ENCODE measurements at places on chromosomes 6 and 20.

DNA sequence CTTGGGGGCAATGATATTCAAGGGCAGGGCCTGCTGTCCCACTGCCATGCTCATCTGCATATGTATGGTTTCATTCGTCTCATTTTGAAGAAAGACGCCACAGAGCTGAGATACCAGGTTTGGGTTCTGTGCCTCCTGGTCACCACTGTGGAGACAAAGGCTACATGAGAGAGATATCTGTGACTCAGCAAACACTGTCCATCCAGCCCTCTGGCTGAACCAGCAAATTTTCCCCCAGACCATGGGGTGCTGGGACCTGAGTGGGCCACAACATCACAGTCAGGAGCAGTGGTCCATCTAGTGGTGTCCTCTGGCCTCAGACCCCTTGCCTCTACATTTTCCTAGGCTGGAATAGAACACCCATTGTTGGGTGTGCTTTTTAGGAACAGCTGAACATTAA, at the start of gene MAS1L:
TSS of gene MAS1L (minus strand) at position 297 of the 400 bp plus-strand sequence. CDS start at position 243, 54 bp downstream.
- DNase-seq, result no peak
- no peak within 1 kb of the TSS for H3K27ac ChIP-seq

GRCh38 chr6:135506270-135506997, 8.9 kb upstream of the AHI1 start:
- H3K27ac ChIP-seq, result peak overlapping the region; percentile 65
- H3K27me3 ChIP-seq, result no peaks in the 10 kb centered on the region
- no peak for DNase-seq
- H3K36me3 ChIP-seq, result no peaks in the 10 kb centered on the region
- H3K4me1 ChIP-seq, result peaks cover 24% of the 10 kb centered on the region
- H3K4me3 ChIP-seq, result no peak overlapping the region

DNA sequence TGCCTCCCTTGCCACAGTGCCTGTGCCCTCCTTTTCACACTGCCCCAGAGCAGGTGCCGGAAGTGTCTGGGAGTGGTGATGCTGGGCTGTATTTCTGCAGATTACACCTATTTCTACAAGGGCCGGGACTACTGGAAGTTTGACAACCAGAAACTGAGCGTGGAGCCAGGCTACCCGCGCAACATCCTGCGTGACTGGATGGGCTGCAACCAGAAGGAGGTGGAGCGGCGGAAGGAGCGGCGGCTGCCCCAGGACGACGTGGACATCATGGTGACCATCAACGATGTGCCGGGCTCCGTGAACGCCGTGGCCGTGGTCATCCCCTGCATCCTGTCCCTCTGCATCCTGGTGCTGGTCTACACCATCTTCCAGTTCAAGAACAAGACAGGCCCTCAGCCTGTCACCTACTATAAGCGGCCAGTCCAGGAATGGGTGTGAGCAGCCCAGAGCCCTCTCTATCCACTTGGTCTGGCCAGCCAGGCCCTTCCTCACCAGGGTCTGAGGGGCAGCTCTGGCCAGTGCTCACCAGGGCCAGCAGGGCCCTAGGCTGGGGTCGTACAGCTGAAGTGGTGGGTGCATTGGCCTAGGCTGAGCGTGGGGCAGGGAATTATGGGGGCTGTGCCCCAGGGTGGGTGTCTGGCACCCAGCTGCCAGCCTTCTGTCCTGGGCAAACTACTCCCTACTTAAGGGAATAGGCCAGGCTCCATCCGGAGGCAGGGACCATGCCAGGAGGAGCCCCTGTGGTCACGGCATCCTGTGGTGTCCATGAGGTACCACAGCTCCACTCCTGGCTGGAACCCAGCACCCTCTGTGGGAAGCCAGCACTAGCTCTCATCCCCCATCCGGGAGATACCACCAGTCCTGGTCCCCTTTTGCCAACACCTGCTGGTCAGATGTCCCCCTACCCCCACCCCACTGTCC, 3.5 kb downstream of the MMP24OS start:
- no peak overlapping the region for H3K4me3 ChIP-seq
- H3K27me3 ChIP-seq, result no peaks in the 10 kb centered on the region
- no peak for DNase-seq
- no peak overlapping the region for H3K27ac ChIP-seq
- peaks cover 2% of the 10 kb centered on the region for H3K36me3 ChIP-seq
- H3K4me1 ChIP-seq, result peaks cover 4% of the 10 kb centered on the region

- DNase-seq, result peak; percentile 18
- peaks cover 2% of the 10 kb centered on the region for H3K27me3 ChIP-seq
These were observed 17.4 kb upstream of the PRDM13 start for GRCh38 chr6:99589290-99589672.

GRCh38 chr6:126914172-126914571, 204.3 kb upstream of the RSPO3 start:
- H3K4me1 ChIP-seq, result no peaks in the 10 kb centered on the region
- no peaks in the 10 kb centered on the region for H3K27me3 ChIP-seq
- H3K36me3 ChIP-seq, result no peaks in the 10 kb centered on the region
- H3K27ac ChIP-seq, result no peak overlapping the region

GRCh38 chr6:170233286-170234205, 57.3 kb downstream of the DLL1 start:
- H3K27ac ChIP-seq, result no peak overlapping the region
- no peaks in the 10 kb centered on the region for H3K4me1 ChIP-seq
- H3K4me3 ChIP-seq, result no peak overlapping the region
- H3K27me3 ChIP-seq, result no peaks in the 10 kb centered on the region

DNA sequence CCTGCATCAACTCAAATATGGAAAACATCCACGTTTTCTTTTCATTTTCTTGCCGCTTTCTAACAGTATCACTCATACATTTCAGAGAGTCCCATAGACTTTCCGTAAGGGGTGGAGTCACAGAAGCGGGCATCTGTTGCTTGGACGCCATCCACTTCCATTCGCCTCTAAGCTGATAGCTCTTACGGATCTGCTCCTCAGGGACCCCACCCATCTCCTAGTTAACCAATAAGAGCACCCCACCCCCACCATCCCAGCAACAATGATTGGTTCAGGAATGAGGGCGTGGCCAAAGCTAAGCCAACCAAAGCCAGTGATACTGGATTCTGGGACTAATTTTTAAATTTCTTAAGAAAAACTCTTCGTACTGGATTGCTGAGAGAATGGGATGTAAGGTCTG, 42.4 kb downstream of the SLC2A10 start:
- H3K27ac ChIP-seq, result no peak overlapping the region
- H3K27me3 ChIP-seq, result no peaks in the 10 kb centered on the region
- no peaks in the 10 kb centered on the region for H3K36me3 ChIP-seq

- peaks cover 19% of the 10 kb centered on the region for H3K4me1 ChIP-seq
- H3K27me3 ChIP-seq, result no peaks in the 10 kb centered on the region
- no peak overlapping the region for H3K27ac ChIP-seq
- H3K4me3 ChIP-seq, result no peak overlapping the region
These were observed 110.7 kb upstream of the PHACTR1 start for GRCh38 chr6:12605888-12606345.

DNA sequence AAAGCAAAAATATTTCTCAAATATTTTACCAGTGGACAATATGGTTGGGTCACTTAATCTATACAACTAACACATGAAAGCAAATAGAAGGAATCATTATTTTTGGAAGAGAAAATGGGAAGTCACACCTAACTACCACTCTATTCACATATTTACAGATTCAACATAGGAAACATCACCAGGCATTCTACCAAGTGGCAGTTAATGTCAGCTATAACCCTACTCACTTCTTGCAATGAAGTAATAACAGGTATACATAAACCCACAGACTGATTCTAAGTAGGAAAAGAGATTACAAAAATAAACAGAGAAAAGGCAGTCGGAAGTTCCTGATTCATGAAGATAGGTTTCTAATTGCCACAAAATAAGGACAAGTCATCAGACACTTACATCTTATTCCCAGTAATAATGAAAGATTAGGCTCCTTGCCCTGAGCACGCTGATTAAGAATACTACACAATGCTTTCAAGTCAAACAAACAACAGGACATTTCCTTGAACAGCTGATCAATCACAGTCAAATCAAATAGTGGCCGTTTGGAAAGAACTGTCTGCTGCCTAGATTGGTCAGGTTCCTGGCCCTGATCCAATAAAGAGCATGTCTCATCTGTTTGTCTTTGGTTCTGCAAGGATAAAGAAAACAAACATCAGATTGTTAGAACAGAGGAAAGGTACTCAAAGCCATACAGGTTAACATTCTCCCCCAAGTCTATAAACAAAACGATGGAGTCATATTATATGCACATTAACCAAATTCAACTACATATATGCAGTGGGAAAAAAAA, 79.2 kb upstream of the PLN start:
- DNase-seq, result no peak
- no peaks in the 10 kb centered on the region for H3K36me3 ChIP-seq
- no peaks in the 10 kb centered on the region for H3K4me1 ChIP-seq
- H3K4me3 ChIP-seq, result no peak overlapping the region
- no peak overlapping the region for H3K27ac ChIP-seq

DNA sequence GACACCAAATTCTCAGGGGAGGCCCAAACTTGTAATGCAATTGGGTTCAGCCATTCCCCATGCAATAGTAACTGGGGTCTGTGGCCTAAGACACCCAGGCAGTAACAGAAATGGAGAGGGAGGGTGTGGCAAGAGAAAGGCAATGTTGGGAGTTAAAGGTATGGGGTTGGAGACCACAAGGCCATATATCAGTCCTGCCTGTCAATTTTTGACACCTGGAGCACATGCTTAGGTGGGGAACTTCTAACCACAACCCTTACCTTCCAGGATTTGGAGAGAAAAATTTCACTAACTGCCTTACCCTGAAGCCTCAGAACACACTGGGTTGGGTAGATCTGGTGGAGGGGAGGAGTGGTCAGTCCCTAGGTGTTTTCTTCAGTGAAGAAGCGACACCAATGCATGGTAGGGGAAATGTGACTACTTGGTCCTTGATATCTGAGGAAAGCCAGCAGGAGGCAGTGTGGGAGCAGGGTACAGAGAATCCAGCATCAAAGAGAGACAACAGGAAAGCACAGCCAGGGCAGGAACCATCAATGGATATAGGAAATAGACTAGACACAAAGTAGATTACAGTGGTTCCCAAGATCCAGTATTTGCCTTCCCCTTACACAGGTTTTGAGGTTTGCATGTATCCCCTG, 6.8 kb upstream of the USP49 start:
- DNase-seq, result no peak
- H3K4me1 ChIP-seq, result peaks cover 24% of the 10 kb centered on the region
- H3K4me3 ChIP-seq, result no peak overlapping the region
- H3K36me3 ChIP-seq, result peaks cover 1% of the 10 kb centered on the region
- H3K27ac ChIP-seq, result no peak overlapping the region

GRCh38 chr6:31252625-31253024, 19.3 kb downstream of the HLA-C start:
- H3K4me1 ChIP-seq, result no peaks in the 10 kb centered on the region
- H3K4me3 ChIP-seq, result no peak overlapping the region
- no peaks in the 10 kb centered on the region for H3K36me3 ChIP-seq
- DNase-seq, result no peak
- no peaks in the 10 kb centered on the region for H3K27me3 ChIP-seq
- no peak overlapping the region for H3K27ac ChIP-seq

- H3K4me1 ChIP-seq, result no peaks in the 10 kb centered on the region
- H3K36me3 ChIP-seq, result no peaks in the 10 kb centered on the region
- DNase-seq, result no peak
- H3K4me3 ChIP-seq, result no peak overlapping the region
These were observed 16.3 kb upstream of the PDE10A start for GRCh38 chr6:165679326-165679725.

- DNase-seq, result no peak
- no peak overlapping the region for H3K27ac ChIP-seq
- no peaks in the 10 kb centered on the region for H3K36me3 ChIP-seq
- H3K4me3 ChIP-seq, result no peak overlapping the region
- H3K27me3 ChIP-seq, result no peaks in the 10 kb centered on the region
These were observed 27.0 kb downstream of the PNLDC1 start for GRCh38 chr6:159826968-159827647.

GRCh38 chr6:97909380-97909779, 626.4 kb upstream of the MMS22L start:
- no peak overlapping the region for H3K27ac ChIP-seq
- H3K36me3 ChIP-seq, result no peaks in the 10 kb centered on the region
- H3K4me3 ChIP-seq, result no peak overlapping the region
- H3K27me3 ChIP-seq, result no peaks in the 10 kb centered on the region
- no peaks in the 10 kb centered on the region for H3K4me1 ChIP-seq

GRCh38 chr6:56430629-56431600, 183.5 kb upstream of the COL21A1 start:
- DNase-seq, result no peak
- H3K4me1 ChIP-seq, result no peaks in the 10 kb centered on the region
- no peaks in the 10 kb centered on the region for H3K27me3 ChIP-seq
- no peak overlapping the region for H3K4me3 ChIP-seq

GRCh38 chr6:142635130-142635529, 309.8 kb downstream of the HIVEP2 start:
- H3K36me3 ChIP-seq, result no peaks in the 10 kb centered on the region
- H3K4me3 ChIP-seq, result no peak overlapping the region
- H3K27ac ChIP-seq, result no peak overlapping the region
- no peaks in the 10 kb centered on the region for H3K4me1 ChIP-seq

DNA sequence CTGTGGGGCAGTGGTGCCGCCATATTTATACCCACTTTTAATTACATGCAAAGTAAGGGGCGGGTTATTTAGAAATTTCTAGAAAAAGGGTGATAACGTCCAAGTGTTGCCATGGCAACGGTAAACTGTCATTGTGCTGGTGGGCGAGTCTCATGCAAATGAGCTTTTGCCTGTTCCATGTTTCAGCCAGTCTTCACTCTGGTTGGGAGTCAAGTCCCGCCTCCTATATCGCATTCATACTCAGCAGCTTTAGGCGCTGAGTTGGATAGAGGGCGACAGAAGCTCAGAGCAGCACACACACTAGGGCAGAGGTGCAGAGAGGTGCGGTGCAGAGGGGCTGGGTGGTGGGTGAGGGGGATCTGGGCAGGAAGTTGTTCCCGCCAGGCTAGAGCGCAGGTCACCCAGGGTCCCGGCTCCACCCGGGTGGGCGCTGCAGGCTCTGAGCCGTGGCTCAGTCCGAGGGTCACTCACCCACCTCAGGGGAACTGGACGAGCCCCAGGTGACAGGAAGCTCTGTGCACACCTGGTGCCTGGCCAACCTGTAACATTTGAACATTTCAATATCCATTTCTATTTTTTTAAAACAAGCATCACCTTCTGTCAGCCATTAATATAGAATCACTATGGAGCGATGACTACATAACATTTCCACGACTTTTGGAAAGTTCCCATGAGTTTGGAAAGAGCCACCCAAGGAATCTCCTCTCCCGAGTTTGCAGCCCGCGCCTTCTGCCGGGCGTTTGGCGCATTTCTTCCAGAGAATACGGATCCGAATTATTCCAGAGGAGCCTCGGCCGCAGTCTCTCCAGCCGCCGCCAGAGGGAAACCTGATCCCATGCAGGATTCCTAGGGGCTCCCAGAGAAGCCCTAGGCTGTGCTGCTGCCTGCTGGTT, 89.1 kb upstream of the PHACTR3 start:
- H3K4me1 ChIP-seq, result no peaks in the 10 kb centered on the region
- no peaks in the 10 kb centered on the region for H3K36me3 ChIP-seq
- peak; percentile 93 for DNase-seq
- no peak overlapping the region for H3K27ac ChIP-seq
- H3K27me3 ChIP-seq, result peaks cover 2% of the 10 kb centered on the region
- no peak overlapping the region for H3K4me3 ChIP-seq
